ENCODE measurements at places on chromosomes 12 and 14.

DNA sequence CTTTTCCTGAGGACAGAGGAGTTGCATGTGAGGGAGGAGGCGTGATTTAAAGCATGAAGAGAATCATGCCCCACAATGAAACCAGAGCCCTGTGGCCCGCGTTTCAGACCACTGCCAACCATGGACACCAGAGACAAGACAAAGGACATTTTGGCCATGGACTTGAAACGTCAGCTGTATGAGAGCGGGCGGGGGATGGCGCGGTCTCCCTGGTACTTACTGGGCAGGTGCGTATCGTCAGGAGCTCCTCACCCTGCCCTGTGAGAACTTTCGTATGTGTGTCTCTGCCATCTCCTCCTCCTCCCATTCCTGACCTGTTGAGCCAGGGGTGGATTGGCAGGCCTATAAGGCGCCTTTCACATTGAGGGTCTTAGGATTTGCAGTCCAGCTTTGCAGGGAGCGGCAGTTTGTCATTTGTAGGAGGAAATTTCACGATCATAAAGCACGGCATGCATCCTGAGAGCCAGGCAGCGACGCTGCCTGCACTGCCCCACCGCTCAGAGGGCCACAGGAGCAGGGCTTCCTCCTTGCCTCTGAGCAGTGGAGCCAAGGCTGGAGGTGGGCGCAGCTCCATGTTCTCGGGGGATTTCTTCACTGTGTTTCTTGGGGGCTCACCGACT, 22.2 kb downstream of the SFSWAP start:
- no peak for DNase-seq

GRCh38 chr14:86013641-86014040, 483.7 kb downstream of the FLRT2 start:
- DNase-seq = no peak

DNA sequence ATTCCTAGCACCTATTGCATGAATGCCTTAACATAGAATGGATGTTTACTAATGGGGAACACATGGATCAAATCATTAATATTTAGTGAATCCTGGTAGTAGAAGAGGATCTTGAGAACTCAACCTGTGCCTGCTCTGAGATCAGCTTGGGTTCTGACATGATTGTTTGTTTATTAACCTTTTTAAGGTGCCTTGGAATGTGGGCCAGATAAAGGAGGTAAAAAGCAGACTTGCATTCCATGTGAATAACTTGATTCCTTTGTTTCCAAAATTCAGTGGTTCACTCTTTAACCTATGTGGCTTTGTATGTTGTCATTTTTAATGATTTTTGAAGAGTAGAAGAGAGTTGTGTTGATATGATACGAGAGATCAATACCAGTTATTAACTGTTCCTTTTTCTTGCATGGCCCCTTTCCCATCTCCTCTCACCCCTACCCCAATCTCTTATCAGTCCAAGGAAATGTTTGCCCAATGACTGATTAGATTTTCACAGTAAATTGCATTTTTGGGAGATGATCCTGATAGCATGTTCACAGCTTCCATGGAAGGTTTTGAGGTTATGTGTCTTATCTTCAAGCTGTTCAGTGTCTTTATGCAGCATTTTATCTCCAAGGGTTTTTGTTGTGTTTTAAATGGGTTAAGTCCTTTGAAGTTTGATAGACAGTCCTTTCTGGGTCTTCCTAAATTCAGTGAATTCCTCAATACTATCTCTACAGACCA, 193.7 kb upstream of the FRMD6 start:
- no peak for DNase-seq

DNA sequence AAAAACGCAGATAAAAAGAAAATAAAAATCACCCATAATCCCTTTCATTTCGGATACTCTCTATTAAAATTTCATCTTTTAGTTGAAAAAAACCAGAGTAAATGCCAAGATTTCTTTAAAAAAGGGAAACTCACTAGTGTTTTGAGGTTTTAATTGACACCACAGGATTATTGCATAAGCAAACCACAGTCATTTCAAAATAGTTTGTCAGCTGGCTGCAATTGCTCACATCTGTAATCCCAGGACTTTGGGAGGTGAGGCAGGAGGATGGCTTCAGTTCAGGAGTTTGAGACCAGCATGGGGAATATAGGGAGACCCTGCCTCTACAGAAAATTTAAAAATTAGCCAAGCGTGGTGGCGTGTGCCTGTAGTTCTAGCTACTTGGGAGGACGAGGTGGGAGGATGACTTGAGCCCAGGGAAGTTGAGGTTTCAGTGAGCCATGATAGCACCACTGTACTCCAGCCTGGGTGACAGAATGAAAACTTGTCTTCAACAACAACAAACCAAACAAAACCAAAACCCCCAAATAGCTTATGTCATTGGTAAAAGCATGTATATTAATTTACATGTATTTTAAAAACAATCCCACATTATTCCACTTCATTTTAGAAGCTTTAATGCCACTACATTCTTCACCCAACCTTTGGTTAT, 48.8 kb downstream of the SYNE2 start:
- no peak for DNase-seq

GRCh38 chr12:96235484-96235826, 41.3 kb downstream of the ELK3 start:
- DNase-seq = peak; percentile 30

- no peak for DNase-seq
These were observed 13.1 kb downstream of the KRT85 start for GRCh38 chr12:52354200-52354599.

GRCh38 chr14:99931308-99931707, 133.9 kb upstream of the EVL start:
- no peak for DNase-seq

GRCh38 chr12:65540140-65540539, 261.7 kb downstream of the MSRB3 start:
- no peak for DNase-seq

GRCh38 chr12:132222808-132223173, 78.5 kb downstream of the NOC4L start:
- no peak for DNase-seq

DNA sequence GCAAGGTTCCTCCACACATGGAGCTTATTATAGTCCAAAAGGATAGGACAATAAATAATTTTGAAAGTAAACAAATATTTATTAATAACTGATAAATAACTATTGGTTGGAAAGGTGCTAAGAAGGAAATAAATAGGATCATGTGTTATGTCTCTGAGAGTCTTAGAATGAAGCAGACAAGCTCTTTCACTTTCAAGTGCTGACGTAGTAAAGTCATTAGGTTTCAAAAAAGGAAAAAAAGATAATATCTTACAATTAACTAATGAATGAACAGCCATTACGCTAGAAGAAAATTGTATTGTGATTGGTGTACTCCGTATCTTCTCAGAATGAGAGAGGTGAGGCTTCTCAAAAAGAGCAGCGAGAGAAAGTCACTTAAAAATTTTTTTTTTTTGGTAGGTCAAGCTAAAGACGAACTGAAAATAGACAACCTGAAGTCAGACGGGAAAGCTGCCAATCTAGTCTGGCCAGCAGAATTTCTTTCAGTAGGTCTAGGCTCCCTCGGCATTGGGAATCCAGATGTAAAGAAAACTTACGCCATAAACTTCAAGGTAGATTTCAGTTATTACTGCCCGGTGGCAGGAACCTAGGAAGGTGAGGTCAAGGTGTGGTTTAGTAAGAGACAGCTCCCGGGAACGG, 583 bp upstream of the LEMD3 start:
- DNase-seq = no peak

DNA sequence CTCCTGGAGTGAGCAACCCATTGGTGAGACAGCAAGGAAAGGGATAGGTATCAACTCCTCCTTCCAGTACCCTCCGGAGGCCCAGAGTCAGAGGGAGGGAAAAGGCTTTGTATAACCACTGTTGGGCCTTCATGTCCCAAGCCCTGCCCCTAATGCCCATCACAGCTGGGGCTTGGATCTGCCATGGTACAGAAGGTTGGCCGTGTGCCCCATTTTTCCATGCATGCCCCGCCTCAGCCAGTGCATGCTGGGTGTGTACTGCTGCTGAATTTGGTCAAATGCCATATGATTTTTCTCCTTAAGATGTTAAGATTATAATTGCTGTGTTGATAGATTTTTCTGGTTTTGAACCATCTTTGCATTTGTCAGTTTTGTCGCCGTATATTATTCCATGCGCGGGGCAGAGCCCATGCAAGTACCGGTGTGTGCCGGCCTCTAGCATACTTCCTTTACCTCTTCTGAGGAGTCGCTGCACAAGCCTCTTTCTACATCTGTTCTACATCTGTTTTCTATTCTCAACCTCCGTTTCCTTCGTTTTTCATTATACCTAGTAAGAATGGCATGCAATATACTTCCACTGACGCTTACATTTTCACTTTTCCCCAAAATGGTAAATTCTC, 26.6 kb downstream of the PPP2R5C start:
- no peak for DNase-seq

DNA sequence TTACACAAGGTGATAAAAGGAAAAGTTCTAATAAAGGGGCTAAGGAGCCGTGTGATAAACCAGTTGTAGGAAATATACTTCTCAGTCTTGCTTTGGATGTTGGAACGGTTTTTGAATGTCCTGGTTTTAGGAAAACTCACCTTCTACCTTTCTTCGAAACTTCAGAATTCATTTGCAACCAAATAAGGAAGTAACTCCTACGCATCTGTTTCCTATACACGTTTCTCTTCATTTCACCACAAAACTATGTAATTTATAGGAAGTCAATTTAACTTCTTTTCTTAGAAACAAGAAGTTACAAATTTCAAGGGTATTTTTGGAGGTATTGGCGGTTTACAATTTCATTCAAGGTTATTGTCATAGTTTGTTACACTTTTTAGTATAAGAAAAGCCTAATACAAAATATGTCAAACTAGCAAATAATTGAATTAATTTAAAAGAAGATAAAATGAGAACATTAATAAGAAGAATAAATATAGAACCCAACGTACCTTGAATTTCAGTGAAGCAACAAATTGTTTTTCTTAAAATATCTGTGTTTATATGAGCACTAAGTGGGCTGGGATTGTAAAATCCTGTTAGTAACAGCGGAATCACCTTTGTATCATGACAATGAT, 33.2 kb upstream of the CD69 start:
- no peak for DNase-seq
